T-helper 1 cell (primary cell): ENCODE measurements at places on chromosomes 16 and 17.

DNA sequence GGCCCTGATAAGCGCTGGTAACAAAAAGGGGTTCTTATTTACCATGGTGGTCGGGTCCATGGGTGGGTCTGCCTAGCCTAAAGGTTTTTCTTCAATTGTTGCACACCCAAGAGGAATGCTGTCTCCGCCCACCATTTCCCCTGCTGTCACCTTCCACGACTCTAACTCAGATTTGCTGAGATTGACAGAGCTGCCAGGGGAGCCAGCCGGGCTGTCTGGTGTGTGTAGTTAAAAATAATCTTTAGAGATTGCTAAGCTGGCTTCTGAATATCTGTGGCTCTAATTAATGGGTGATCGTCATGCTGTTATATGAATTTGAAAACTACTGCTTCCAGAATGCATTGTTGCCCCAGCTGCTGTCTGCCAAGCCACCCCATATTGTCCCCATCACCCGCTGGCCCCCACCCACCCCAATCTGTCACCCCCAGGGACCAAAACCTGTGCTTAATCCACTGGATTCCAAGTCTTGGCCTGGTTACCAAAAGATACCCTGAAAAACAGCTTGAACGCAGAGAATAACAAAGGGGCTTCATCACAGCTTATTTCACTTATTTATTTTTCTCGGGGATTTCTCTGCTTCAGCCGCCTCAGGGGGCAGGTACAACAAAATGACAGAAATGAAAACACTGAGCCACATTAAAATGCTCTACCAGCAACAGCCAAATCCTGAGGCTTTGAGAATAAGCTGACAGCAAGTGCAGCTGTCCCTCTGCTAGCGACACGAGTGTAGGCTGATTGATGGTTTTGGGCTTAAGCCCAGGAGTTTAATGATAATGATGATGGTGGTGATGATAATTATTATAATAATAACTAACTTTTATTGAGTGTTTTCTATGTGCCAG is 46.1 kb upstream of the NLK start:
- no peak for DNase-seq

DNA sequence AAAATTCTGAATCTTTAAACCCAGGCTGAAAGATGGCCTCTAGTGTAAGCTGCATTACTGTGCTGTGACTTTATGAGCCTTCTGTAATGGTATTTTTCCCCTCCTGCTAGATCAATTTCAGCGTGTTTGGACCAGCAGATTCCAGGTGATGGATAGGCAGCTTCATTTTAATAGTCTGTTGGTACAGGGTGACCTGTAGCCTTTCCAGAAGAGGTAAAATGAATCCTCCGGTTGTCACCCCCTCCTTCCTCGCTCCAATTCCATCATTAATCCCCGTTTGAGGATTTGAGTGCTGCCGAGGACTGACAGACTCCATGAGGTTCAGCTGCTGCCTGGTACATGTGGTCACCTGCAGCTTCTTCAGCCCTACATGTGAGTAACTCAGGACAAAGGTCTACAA is 48.9 kb downstream of the MYH3 start:
- no peak for DNase-seq

DNA sequence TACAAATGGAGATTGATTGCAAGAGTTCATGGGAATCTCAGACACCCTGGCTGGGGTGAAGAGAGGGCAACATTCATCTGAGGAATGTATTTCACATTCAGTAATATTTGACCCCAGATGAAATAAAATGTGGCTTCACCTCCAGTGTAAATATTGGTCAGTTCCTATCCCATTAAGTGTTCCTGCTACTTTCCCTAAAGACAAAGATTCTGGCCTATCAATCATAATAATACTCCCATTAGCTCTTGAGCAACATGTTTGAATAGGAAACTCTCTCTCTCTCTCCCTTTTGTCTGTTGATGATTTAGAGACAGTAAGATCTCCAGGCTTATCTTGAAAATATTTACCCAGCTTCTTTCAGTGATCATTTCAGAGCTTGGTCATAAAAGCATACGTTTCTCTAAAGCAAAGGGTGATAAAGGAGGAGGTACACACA is 70.1 kb downstream of the KCNJ2 start:
- no peak for DNase-seq

- DNase-seq, result no peak
Measured at GRCh38 chr16:73354434-73354833, 306.5 kb upstream of the ZFHX3 start.

- DNase-seq, result no peak
Measured at GRCh38 chr17:13587487-13588338, 14.0 kb downstream of the HS3ST3A1 start.

DNA sequence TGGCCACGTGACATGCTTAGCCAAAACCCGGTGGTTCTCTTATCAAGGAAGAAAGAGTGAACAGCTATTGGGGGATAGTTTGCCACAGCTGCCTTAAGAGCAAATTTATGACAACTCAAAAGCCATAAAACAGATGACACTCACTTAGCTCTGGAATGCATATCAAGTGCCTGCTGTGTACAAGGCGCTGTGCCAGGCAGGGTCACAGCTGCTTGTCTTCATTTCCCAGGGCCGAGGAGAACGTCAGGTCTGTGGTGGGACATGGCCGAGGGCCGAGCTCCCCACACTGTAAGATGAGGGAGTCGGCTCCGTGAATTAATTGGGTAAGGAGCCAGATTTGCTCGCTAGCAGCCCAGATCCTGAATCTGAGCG is 14.0 kb downstream of the EEF2K start:
- DNase-seq, result no peak

- DNase-seq, result no peak
Measured at GRCh38 chr16:23629516-23629915, 11.6 kb downstream of the PALB2 start.

GRCh38 chr17:35855965-35856364 is 12.7 kb downstream of the HEATR9 start:
- DNase-seq, result no peak

GRCh38 chr16:66131156-66131807 is 235.2 kb upstream of the CDH5 start:
- no peak for DNase-seq

DNA sequence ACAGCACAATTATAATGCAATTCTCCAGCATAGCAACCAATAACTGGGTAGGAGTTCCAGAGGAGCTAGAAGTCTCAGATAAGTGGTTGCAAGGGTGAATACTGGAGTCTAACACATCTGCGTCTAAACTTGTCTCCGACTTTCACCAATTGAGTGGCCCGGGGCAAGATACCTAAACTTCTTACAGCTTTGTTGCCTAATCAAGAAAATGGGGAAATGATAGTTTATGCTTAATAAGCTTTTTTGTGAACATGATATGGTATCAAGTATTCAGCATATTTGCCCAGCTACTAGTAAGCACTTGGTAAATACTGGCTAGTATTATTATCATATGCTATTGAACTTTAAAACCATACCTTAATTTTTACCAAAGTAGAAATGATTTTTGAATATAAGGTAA is 183.5 kb downstream of the KCNJ2 start:
- no peak for DNase-seq

- DNase-seq, result peak; percentile 57
Measured at GRCh38 chr17:49365667-49366066, 3.6 kb upstream of the ZNF652 start.

DNA sequence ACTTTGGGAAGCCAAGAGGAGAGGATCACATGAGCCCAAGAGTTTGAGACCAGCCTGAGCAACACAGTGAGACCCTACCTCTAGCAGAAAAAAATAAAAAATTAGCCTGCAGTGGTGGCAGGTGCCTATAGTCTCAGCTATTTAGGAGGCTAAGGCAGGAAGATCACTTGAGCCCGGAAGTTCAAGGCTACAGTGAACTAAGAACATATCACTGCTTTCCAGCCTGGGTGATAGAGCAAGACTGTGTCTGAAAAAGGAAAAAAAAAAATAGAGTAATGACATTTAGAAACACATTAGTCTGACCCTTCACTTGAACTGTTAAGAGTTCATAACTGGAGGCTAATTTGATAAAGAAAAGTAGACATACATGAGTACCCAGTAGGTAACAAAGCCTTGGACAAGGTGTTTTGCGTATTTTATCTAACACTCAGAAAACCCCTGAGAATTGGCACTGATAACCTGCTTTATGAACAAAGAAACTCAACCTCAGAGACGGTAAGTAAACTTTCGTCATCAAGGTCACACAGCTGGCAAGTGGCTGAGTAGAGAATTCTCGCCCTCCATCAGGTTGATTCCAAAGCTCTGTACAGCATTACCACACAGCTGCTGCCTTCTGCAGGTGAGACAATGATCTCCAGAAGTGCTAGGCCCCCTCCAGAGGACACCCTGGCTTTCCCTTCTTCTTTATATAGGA is 101.1 kb downstream of the SMG6 start:
- no peak for DNase-seq

DNA sequence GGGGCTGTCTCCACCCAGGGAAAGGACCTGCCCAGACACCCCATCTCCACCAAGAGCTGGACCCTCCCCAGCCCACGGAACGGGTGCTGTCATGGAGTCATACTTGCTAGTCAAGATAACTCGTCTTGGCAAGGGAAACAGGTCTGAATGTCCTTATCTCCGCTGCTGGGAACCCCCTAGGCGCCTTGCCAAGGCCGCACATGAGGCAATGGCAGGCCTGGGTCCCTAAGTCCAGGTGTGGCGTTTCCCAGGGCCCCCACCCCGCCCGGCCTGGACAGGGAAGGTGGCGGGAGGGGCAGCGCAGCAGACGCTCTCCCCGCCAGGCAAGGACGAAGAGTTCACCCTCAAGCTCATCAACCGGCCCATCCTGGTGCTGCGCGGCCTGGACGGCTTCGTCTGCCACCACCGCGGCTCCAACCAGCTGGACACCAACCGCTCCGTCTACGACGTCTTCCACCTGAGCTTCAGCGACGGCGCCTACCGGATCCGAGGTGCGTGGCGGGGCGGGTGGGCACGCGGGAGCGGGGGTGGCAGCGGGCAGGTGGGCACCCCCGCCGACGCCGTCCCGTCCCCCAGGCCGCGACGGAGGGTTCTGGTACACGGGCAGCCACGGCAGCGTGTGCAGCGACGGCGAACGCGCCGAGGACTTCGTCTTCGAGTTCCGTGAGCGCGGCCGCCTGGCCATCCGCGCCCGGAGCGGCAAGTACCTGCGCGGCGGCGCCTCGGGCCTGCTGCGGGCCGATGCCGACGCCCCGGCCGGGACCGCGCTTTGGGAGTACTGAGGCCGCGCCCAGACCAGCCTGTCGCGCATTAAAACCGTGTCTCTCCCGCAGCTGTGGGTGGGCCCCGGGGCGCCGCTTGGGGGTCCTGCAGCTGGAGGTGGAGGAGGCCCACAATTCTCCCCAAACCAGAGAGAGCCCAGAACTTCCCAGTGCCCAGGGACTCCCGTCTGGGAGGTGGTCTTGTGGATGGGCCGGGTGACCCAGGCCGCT is 8.4 kb downstream of the FSCN2 start:
- no peak for DNase-seq
